ENCODE measurements at places on chromosomes 4 and X.
A peak's percentile ranks its signal among the peaks of the same experiment; 100 is the strongest.

- DNase-seq = no peak
Observed at GRCh38 chrX:132023896-132024386, 839 bp downstream of the STK26 start.

DNA sequence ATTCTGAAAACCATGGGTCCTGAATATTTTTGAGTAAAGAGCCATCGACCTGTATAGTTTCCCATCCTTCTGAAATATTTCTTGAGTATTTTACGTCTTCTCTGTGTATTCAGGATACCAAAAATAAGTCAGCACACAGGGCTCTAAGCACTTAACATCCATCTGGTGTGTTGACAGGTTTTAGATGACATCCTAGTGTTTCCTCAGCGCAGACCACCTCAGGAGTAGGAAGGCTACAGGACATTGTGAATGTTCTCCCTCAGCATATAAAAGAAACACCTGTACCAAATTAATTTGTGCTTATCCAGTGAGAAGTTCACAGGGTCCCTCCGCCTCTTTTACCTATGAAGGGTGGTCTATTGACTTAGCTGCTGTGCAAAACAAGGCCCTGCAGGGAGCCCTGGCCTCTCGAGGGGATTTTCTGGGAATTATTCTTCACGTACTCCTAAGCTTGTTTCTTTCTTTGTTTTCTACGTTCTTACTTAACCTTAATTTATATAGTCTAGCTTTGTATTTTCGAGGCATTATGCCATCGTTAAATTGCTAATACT lies 241.8 kb downstream of the FBXO8 start:
- DNase-seq = no peak

GRCh38 chr4:172680691-172681090 lies 487.9 kb upstream of the GALNT7 start:
- no peak for DNase-seq

- no peak for DNase-seq
Observed at GRCh38 chrX:283115-283845, 2.1 kb downstream of the PLCXD1 start.

- DNase-seq = peak; percentile 36
Observed at GRCh38 chr4:7770224-7771050, 169.2 kb downstream of the AFAP1 start.

Data from SW 1271 (cell line).